CD4-positive, alpha-beta T cell treated with Interleukin-4 for 4 hours (primary cell): ENCODE measurements at places on chromosomes 5 and 9.

- DNase-seq, result no peak
Measured at GRCh38 chr5:128220841-128221240, 137.3 kb downstream of the SLC12A2 start.

- no peak for DNase-seq
Measured at GRCh38 chr9:908536-909205, 67.2 kb downstream of the DMRT1 start.

GRCh38 chr5:67496051-67496450 is 299.5 kb upstream of the CD180 start:
- DNase-seq, result no peak

GRCh38 chr9:1332156-1332555 is 282.0 kb downstream of the DMRT2 start:
- no peak for DNase-seq

DNA sequence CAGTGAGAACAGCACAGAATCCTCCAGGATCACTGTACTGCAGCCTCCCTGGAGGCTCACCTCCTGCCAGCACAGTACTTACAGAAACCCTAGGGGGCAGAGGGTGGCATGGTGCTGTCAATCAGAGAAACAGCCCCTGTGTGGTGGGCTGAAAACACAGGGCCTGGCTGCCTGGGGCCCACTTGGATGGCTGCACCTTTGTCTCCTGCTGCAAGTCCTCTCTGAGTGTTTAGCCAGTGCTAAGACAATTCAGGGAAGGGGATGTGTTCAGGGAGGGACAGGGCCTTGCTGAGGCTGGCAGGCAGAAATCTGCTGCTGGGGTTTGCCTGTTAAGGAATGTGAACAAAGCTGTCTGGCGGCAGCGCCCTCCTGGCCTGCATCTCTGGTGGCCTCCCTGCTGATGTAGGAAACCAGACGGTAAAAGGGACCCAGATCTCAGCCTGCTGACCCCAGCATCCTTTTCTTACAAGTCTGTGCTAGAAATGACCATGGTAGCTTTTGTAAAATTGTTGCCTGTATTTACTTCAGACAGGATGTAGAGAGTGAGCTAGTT is 39.5 kb downstream of the PRRC2B start:
- no peak for DNase-seq

DNA sequence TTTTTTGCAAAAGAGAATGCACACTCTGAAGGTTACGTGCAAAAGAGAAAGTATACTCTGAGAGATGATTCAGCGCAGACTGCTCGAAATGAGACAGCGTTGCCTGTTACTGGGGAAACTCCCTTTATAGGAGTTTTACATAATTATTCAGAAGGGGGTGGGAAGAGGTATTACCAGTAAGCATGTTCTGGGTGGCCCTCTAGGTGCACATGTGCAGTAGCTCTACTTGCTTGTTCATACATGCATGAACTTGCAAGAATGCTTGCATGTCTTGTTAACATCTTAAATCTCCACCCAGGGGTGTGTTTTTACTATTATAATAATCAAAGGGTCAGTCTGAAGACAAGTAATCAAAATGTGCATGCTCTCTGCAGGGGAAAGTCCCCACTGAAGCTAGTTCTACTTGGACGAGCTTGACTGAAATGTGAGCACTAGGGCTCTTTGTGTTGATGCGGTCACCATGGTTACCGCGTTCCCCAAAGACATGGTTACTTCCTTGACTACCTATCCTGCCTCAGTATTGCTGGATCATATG is 75.5 kb downstream of the SGCD start:
- DNase-seq, result peak; percentile 61

DNA sequence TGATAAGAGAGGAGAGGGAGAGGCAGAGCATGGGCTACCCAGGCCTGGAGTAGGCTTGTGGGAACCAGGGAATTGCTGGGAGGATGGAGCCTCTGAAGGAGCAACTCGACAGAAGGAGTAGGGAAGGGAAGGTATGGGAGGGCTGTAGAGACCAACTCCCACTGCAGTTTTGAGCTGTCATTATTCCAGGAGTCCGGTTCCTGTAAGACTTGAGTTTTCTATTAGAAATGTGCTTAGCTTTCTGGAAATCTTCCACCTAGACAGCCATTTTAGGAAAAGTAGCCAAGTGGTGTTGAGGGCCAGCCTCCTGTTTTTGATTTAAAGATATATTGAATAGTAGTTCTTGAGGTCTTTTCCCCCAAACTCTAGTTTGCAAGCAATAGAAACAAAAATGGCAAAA is 323.5 kb downstream of the LRRC70 start:
- no peak for DNase-seq

GRCh38 chr5:132750471-132751230 is 3.4 kb downstream of the CCNI2 start:
- DNase-seq, result no peak

DNA sequence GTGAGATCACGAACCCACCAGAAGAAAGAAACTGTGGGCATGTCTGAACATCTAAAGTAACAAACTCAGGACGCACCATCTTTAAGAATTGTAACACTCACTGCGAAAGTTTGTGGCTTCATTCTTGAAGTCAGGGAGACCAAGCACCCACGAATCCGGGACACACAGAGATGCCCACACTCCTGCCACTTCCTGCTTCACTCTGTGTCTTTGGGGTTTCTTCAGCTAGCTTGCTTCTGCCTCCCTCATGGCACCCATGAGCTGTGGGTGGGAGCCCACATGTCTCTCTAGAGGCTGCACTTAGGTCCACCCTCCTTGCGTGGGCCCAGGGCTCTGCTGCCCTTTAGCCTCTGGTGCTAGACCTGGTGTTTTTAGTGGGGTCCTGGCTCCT is 61.2 kb upstream of the CNOT6 start:
- DNase-seq, result no peak

- DNase-seq, result no peak
Measured at GRCh38 chr5:120779674-120780073, 315.6 kb downstream of the PRR16 start.

GRCh38 chr5:86977190-86977589 is 290.5 kb upstream of the RASA1 start:
- no peak for DNase-seq

DNA sequence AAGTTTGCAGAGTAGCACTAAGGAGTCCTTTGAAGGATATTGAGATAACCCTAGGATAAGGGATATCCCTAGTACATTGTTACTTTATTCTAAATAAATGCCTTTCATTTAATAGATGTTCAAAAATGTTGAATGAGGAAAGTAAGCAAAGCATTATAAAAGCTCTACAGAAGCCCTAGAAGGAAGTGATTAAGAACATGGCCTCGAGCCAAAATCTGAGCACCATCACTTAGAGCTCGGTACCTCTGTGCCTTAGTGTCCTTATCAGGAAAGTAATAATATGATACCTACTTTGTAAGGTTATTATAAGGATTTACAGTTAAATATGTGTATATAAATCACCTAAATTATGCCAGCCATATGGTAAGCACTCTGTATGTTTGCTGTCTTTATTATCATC is 242.6 kb downstream of the KIAA0825 start:
- DNase-seq, result no peak

DNA sequence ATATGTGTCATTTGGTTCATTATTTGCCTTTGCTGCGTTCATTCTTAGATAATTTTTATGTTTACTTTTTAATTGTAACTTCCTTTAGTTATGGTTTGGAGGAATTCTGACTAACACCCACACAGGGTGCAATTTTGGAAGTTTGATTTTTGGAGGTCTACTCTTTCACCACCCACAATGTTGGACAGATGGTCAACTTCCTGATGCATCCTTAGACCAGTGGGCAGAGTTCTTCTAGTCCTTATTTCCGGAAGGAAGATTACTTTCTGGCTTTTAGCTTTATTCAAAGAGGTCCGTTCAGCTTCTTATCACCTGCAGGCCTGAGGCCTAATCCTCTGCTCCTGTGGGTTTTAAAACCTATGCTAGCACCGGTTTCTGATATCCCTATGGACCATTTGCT is 126.7 kb downstream of the MTX3 start:
- no peak for DNase-seq

- peak; percentile 10 for DNase-seq
Measured at GRCh38 chr9:14326264-14326826, 12.4 kb upstream of the NFIB start.

- no peak for DNase-seq
Measured at GRCh38 chr9:13550519-13550918, 271.0 kb upstream of the MPDZ start.

GRCh38 chr5:58404734-58405133 is 55.2 kb downstream of the PLK2 start:
- no peak for DNase-seq

- DNase-seq, result no peak
Measured at GRCh38 chr5:21773456-21773855, 1079.7 kb downstream of the CDH12 start.

- DNase-seq, result no peak
Measured at GRCh38 chr5:32299059-32299677, 13.6 kb downstream of the MTMR12 start.

GRCh38 chr9:71638627-71639026 is 129.7 kb downstream of the CEMIP2 start:
- peak; percentile 30 for DNase-seq
